Kidney epithelial cell (primary cell): ENCODE measurements at places on chromosomes 2 and 18.

- no peak for DNase-seq
These were observed 86.0 kb upstream of the TMEM247 start for GRCh38 chr2:46393347-46393820.

GRCh38 chr2:239298116-239298804 lies 102.6 kb downstream of the HDAC4 start:
- no peak for DNase-seq

- no peak for DNase-seq
These were observed 1.1 kb downstream of the BIN1 start for GRCh38 chr2:127105656-127106456.

DNA sequence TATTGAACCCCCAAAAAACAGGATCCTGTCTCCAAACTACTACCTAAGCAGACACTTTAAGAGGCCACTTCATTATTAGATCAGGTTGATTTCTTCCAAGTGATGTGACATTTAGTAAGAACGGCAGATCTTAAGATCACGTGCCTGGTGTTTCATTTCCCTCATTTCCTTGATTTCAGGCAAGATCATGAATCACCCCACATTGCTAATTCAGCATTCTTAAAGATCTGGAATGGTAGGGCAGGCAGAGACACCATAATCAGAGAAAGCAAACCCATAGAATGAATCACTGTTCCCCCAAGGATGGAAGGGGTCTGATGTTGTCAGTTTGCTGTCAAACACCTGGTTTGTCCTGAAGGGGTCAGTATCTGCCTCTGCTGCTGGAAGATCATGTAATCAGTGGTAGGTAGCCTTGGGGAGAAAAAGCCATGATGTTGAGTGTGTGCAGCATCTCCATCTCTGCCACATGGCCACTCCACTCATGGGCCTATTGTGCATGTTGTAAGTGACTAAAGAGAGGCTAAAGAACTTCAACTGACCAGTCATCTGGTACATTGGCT lies 133.9 kb downstream of the ARHGAP15 start:
- DNase-seq, result no peak

- DNase-seq, result no peak
These were observed 12.3 kb downstream of the PSME4 start for GRCh38 chr2:53958443-53958842.

DNA sequence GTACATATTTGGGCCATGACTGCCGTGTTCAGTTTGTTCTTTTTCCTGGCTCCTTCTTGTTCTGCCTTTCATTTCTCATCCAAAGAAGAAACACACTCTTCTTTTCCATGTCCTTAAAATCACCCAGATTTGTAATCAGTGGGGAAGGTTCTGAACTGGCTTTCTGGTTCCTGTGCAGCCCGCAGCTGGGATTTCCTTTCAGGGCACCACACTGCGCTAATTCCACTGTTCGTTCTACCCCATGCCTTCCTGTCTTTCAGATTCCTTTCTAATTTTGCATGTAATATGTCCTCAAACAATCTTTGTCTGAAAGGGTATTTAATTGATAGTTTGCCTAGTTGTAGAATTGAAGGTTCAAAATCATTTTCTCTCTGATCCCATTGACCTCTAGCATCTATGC lies 94.1 kb downstream of the HS1BP3 start:
- no peak for DNase-seq

DNA sequence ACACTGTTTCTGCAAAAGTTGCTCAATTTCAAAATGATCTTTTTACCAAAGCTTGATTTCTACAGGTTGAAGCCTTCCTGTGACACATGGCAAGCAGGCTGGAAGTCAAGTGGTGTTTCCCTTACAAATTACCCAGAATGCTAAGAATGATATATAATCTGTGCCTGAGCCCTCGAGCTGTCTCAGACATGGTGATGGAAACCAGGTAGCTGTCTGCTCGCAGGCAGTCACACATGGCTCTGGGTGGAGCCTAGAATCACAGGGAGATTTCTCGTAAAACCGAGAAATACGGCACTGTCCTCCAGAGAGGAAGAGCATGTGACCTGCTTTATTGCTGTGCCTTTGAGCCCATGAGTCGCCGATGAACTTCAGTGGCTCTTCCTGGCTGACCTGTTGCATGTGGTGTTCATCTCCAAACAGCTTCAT lies 392.9 kb downstream of the ZNF521 start:
- no peak for DNase-seq

DNA sequence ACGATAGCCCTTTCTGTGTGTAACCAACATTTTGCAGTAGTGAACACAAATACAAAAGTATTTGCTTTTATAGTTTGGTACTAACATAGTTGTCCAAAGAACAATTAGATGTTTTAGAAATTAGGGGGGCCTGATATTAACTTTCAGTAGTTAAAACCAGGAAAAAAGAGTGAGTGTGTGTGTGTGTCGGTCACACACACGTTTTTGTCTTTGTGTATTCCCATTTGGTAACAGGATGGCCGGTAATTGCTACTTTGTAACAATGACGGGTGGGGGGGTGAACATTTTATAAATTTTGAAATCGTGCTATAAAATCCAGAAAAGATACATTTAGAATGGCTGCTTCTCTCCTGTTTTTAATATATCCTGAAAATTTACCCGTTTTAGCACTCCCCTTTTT lies 1.5 kb downstream of the PPIG start:
- no peak for DNase-seq

DNA sequence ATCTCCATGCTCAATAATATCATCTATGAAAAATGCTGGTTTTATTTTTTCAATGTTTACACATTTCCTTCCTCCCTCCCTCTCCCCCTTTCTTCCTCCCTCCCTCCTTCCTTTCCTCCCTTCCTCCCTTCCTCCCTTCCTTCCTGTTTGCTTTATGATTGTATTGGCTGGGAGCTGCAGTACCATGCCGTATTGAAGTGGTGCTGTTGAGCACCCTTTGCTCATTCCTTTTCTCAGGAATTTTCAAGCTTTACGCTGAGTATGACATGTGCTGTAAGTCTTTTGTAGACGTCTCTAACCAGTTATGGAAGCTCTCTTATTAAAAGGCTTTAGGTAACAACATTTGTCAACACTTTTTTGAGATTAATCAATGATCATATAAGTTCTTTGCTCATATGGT lies 100.4 kb downstream of the SNTG2 start:
- DNase-seq, result no peak

DNA sequence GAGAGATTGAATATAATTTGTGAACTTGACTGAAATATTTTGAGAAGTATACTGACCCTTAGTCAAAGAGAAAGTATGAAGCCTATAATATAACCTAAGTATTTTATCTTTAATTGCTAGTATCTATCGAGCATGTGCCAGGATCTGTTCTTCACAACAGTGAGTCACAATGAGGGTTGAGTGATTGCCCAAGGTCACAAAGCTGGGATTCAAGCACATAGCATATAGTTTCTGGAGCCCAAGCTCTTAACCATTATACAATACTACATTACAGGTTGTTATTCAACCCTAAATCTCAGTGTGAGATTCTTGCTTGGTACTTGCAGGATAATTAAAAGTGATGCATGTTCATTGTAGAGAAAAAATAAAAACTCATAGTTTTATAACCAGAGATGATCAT lies 97.2 kb downstream of the RAB3GAP1 start:
- DNase-seq, result no peak

DNA sequence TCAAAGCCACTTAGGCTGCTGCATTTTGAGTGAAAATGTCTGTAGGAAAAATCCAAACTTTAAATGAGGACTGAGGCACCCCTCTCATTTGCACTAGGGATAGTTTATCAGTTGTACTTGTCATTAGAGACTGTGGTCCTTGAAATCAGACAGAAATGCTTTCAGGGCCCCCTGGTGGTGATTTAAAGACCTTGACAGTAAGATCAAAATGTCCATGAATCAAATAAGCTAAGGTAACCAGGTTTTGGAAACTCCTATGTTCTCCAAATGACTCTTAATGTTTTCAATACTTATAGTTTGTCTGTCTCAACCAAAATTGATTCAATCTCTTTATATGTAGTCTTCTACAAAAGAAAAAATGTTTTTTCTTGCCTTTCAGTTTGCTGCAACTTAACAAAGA lies 28.8 kb upstream of the DDX18 start:
- DNase-seq, result no peak

DNA sequence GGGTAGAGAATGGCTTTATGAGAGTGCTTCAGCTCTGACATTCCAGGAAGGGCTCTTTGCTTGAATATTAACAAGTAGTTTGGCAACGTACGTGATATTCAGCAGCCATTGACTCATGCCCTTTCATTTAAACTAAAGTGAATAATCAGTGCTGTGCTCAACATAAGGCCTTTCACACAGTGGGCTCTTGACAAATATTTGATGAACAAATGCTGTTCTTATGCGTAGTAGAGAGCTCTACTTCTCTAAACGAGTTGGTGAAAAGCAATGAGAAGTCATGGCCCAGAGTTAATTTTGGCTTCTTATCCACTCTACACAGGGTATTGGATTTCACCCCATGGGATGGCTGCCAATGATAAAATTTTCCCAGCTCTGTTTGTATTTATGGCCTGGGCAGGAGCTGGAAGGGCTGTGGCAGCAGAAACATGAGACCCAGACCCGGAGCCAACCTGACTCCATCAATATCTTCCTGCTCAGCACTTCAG lies 338.9 kb downstream of the CCDC85A start:
- peak; percentile 32 for DNase-seq

DNA sequence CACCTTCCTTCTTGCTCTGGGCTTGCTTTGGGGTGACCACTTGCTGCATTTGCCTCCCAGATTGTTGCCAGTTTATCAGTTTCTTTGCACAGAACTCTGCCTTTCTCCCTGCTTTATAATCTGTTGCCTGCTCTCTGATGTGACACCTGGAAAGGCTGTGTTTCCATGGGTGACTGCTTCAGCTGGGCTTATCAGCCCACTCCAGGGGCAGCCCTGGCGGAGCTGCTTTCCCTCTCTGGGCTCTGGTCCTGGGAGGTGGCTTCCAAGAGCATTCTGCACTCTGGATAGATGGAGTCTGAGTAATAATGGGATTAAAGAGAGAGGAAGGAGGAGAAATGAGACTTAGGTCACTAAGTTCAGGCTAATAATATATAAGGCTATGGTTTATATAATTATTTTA lies 352.7 kb downstream of the TSN start:
- DNase-seq, result no peak
